Stimulated activated CD8-positive, alpha-beta memory T cell treated with anti-CD3 and anti-CD28 coated beads, Interleukin-4, amount 100 ng/mL, for 1 hour (primary cell): ENCODE measurements at places on chromosomes 12 and 14.

DNA sequence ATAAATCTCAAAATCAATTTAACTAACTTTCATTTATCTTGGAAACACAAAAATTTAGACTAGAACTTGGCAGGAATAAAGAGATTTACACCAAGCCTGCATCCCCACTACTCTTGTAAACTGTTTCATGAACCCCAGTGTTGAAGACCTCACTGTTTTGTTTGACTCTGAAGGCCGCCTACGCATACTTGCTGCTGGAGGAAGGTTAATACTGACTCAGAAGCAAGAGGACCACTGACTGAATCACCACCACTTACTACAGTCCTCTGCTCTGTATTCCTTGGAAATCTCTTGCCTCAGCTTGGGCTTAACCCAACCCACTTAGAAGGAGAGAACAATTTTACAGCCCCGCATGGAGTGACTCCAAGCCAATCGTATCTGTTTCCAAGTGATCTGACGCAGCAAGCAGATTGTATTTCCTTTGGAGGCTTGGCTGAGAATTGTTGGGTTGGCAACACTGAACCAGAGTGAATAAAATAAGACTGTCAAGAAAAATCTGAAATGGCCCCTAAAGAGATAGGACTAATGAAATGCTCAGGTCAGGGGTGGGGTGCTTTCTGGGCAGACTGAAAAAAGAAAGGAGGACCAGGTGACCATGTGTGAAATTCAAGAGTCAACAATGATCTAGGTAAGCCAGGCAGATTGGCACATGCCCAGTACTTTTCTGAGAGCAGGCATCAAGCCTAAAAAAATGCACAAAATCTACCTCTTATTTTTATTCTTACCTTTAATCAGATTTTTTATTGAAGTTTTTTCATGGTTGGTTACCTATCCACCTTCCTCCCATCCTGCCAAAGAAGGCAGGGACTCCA, 248.6 kb downstream of the ZFP36L1 start:
- no peak for DNase-seq

DNA sequence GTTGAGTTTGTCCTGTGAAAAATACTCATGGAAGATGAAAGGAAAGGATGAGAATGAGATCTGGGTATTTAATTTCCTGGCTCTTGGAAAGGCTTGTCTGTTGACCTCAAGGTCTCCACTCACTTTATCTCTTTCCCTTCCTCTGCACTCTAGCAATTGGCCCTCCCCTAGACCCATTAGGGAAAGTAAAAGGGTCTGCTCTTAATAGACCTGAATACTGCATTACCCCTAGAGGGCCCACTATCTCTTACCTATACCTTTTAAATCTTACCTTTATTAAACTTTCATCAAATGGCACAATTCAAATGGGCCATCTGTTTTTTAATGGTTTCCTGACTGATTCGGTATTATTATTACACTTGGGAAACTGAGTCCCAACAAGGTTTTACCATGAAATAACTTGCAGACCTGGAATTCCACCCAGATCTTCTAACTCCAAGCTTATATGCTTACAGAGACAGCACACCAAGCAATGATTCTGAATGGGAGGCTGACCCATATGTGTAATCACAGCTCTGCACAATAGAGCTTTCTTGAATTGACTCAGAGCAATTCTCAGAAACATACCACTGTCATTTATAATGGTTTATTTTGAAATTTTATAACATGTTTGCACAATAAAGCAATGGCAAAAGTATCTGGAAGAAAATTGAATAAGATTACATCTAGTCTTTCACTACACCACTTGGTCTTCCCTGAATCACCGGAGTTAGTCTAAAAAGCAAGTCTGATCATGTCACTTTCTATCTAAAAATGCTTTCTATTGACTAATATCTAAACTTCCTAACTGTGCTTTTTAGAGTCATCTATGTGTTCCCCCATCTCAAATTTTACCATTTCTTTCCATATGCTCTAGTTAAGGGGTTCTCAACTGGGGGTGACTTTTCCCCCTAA, 618.5 kb downstream of the NRXN3 start:
- no peak for DNase-seq

DNA sequence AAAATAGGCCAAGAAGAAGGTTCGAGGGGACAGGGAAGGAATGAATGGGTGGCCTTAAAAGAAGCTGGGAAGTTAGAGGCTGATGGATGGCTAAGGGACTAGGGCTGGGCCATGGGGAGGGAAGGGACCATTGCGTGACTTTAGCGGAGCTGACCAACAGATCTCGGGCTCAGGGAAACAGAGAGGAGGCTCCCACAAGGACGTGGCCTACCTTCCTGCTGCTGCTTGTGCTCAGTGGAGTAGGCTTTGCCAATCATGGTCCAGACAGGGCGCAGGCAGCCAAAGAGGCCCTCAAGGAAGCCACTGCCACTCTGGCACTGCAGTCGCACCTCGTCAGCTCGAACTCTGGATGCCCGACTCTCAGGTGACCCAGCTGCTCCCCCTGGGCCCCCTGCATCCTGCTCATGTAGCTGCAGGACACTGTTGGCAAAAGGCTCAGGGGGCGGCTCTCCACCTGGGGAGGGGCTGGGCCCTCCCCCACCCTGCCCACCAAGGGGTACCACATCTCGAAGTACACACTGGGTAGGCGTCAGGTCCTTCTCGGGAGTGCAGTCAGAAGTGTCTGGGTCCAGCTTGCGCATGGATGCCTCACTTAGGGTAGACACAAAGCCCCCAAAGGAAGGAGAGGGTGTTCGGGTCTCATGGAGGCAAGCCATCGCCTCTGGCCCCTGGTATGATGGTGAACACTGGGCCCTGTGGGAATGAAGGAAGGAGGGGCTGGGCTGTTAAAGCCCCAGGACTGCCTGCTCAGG, 12.3 kb downstream of the MAP3K12 start:
- no peak for DNase-seq

GRCh38 chr12:13104409-13104808, 942 bp upstream of the GSG1 start:
- no peak for DNase-seq

DNA sequence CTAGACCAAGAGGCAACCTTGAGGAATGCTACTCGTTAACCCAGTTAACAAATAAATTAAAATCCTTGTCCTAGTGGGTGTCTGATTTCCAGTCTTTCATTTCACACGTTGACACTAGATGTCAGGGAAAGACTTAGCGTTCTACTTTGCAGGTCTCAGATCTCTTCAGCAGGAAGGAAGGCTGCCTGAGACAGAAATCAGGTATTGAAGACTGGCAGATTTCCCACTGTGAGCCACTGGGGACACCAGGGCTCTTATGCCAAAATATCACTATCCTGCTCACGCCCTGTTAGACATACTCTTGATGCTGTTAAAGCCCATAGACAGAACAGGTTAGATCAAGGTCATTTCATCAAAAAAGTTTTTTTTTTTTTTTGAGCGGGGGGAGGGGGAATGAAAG, 33.0 kb downstream of the EMP1 start:
- no peak for DNase-seq

DNA sequence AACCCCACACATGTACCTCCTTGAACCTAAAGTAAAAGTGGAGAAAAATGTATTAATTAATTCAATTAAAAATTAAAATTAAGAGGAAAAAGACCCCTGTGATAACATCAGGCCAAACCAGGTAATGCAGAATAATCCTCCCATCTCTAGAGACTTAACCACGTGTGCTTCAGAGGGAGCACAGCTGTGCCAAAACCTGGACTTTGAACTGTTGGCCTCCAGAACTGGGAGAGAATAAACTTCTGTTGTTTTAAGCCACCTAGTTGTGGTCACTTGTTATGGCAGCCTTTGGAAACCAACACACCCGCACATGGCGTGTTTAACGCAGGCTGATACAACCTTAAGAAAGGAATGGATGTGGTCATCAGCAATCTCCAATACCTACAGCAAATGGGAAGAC, 23.8 kb downstream of the OAS2 start:
- no peak for DNase-seq

DNA sequence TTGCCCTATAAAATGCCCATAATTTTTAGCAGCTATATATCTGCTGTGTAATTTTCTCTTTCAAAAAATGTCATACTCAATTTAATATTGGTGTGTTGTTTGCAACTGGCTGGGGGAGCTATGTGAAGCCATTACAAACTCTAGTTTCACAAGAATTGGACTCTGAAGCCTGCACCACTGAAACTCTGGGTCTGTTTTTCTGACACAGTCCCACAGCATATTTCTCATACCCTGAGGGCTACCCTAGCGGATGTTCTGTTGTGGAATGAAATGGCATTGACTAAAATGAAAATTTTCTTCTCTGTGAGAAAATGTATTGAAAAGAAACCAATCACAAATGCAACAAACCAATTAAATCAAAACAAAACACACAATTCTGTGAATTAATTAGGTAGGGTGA, 284.6 kb upstream of the NPAS3 start:
- no peak for DNase-seq

- DNase-seq, result no peak
Observed at GRCh38 chr12:88810806-88811205, 230.5 kb upstream of the KITLG start.

DNA sequence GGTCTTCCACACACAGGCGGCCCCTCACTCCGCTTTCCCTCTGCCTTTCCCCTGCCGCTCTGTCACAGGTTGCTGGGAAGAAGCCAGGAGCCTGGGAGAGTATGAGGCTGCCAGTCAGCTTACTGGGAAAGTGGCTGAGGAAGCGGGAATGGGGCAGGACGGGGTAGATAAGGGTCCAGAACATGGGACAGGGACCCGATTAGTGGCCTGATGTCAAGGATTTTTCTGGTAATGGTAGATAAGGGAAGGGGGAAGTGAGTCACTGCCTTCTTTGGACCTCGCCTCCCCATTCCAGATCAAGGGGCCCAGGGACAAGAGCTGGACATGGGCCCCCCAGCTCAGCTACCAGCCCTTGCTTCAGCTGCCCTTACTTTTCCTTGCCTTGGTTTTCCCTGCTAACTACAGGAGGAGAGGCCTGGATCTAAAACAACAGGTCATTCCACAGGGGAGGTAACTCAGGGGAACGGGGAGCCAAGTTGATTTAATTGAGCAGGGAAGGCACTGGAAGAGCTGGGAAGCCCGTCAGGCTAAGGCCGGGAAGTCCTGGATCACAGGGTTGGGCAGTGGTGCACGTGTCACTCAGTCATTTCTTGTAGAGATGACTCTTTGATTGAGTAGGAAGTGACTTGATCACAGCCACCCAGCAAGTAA, 3.5 kb upstream of the LPAR5 start:
- DNase-seq, result no peak

DNA sequence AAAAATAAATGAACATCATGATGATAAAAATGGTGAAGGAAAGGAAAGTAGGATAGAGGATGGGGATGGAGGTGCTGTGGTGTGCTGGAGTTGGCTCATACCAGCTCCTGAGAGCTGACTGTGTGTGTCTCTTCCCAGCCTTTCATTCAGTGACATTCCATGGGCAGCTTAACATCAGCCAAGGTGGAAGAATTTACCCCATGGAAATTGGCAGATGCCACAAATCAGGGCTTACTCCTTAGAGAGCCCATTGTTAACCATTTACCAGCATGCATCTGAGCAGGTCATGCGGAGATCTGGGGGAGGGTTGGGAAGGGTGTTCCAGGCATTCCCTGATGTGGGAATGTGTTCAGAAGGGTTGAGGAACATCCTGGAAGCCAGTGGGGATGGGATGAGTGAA, 164.7 kb upstream of the MYL2 start:
- DNase-seq, result no peak

DNA sequence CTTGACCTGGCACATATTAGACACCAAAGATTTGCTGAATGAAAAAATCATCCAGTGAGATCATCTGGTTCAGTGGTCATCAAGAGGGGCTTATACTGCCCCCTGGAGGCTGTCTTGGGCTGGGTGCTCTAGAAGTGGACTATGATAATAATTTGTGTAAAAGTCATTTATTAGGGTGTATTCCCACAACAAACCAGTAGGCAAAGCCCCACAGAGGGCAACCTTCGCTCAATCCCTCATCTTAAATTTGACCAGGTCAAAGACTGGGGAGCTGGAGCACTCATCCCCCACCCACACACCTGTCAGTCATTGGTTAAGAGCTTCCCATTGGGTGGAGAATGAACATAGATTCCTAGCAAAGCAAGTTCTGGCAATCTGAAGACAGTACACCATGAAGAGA, 20.0 kb upstream of the FICD start:
- DNase-seq, result no peak

GRCh38 chr12:130202201-130202600, 39.9 kb downstream of the FZD10 start:
- no peak for DNase-seq

DNA sequence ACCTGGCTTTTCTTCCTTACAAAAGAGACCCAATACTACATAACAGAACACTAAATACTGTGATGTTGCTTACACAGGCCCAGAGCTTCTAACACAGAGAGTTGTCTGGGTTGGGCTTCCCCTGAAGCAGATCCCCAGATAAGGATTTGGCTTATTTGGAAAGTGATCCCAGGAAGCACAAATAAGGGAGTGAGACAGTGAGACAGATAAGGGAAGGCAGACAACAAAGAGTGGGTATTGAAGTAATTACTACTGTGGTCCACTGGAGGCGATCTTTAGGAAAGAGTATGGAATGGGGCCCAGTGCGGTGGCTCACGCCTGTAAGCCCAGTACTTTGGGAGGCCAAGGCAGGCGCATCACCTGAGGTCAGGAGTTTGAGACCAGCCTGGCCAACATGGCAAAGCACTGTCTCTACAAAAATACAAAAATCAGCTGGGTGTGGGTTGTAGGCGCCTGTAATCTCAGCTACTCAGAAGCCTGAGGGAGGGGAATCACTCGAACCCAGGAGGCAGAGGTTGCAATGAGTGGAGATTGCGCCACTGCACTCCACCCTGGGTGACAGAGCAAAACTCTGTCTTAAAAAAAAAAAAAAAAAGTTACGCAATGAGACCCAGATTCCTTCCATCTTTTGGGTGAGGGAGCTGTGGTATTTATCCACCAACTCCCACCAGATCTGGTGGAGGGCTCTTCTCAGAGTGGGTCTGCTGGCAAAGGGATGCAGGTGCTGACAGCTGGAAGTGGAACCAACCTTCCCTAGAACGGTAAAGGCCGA, 10.2 kb upstream of the C12orf43 start:
- no peak for DNase-seq

DNA sequence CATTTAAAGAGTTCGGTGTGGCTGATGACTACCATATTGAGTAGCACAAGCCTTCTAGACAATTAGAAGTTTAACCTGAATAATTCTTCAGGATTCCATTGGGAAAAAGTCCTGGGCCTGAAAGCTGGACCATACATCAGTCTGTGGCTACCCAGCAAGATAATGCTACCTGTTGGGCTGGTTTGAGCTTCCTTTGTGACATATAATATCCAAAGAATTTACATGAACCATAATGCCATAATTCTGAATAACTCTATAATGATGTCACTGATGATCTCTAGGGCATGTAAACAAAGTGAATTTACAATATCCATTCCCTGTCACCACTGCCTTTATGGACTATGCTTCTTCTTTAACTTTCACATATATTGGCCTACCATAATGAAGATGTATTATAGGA, 3.8 kb upstream of the YBX3 start:
- no peak for DNase-seq
